ENCODE measurements at places on chromosomes 16 and 17. TPM values are rescaled to one million over a fixed set of nuclear protein-coding genes. Genes with fewer than 3 reads are reported as not detected.

- DNase-seq: no peak
These were observed 89.0 kb downstream of the SALL1 start for GRCh38 chr16:51062039-51062438.

DNA sequence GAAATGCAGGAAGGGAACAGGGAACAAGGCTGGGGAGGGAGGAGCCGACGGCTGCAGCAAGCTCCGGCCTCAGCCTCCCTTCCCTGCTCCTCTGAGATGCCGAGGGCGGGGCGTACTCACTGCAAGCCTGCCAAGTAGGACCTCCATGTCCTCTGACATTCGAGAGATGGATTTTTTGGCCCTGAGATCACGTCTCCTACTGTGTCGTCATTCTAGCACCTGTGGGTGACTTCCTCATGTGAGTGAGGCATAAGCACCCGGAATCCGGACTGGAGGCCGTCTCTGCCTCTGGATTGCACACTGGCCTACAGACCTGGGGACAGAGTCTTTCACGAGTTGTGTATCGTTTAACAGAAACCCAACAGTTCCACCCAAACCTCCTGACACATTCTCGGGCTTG is 14.5 kb downstream of the MRM3 start:
- DNase-seq: no peak

DNA sequence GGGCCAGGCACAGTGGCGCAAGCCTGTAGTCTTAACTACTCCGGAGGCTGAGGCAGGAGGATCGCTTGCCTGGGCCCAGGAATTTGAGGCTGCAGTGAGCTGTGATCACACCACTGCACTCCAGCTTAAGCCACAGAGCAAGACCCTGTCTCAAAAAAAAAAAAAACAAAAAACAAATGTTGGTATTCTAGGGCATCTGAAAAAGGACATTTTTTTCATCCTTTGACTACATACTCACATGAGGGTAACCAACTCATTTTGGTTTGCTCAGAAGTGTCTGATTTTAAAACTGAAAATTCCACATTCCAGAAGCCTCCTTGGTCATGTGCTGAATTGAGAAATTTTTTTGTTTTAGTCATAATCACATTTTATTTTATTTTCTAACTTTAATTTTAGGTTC is 12.7 kb upstream of the C16orf82 start:
- DNase-seq: no peak

- no peak for DNase-seq
These were observed 12.3 kb downstream of the SMIM5 start for GRCh38 chr17:75645501-75645888.

ACBD4 gene
- 10.9 TPM for total RNA-seq

ABCC6 gene
- total RNA-seq: 6.9 TPM

- DNase-seq: no peak
These were observed 142.2 kb downstream of the AATF start for GRCh38 chr17:37090941-37091340.

ADORA2B gene
- total RNA-seq: 0.55 TPM

DNA sequence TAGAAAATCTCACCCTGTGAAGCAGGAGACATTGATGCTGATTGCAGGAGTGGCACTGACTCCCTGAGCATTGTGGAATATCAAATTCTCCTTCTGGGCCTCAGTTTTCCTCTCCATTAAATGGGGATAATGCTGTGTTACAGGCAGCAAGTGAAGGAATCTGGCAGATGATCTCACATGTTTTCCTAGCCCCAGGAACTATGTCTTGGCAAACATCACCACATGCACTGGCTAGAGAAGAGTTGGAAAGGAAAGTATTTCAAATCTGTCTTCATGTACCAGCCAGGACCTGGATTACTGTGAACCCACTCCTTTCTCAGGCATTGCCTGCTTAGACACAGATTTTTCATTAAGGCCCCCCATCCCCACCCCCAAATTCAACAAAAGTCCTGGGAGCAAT is 13.6 kb upstream of the CCL8 start:
- no peak for DNase-seq

GRCh38 chr17:50371526-50371925 is 1.5 kb downstream of the MRPL27 start:
- no peak for DNase-seq

HS3ST3A1 gene
- total RNA-seq: 0.22 TPM

DNA sequence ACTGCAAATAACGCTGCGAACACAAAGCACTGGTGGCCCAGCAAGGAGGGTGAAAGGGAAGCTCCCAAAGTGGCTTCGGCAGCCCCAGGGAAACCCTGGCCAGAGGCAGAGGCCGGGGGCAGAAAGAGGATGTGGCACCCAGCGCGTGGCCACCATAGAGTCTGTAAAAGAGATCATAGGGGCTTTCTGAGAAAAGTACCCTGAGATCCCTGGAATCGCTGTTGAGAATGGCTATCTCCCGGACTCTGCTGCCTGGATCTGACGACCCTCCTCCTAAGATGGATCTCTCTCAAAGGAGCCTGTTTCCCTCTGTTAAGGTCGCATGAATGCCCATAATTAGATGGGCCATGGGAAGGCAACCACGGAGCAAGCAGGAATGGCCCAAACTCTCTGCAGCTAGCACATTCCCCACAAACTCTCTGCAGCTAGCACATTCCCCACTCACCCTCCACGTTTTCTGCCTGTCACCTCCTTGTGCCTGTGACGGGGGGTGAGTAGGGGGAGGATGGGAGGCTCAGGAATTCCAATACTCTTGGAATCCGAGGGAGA is 364.4 kb downstream of the XYLT1 start:
- DNase-seq: no peak

DNA sequence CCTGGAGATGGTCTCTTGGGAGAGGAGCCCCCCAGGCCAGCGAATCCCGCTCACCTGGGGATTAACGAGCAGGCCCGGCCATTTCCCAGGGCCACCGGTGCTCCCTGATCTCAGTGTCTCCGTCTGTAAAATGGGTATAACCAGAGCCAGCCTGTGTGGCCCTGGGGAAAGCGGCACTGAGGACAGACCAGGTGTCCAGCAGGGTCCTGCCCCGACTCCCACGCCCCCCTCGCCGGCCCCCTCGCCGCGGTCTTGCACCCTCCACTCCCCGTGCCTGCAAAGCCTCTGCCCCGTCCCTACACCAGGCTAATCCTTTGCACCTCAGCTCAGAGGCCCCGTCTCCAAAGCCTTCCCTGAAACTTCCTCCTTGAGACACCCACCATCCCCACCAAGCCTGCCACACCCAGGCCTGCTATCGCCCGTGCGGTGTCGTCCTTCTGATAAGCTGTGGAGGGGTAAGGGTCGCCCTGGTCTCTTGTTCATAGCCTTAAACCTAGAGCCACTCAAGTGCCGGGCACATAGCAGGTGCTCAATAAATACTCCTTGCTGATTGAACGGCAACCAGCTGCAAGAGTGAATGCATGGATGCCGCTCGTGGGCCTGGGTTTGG is 259.1 kb downstream of the C16orf95 start:
- DNase-seq: peak; percentile 82

GRCh38 chr16:78584213-78584860 is 484.9 kb downstream of the WWOX start:
- DNase-seq: no peak

DNA sequence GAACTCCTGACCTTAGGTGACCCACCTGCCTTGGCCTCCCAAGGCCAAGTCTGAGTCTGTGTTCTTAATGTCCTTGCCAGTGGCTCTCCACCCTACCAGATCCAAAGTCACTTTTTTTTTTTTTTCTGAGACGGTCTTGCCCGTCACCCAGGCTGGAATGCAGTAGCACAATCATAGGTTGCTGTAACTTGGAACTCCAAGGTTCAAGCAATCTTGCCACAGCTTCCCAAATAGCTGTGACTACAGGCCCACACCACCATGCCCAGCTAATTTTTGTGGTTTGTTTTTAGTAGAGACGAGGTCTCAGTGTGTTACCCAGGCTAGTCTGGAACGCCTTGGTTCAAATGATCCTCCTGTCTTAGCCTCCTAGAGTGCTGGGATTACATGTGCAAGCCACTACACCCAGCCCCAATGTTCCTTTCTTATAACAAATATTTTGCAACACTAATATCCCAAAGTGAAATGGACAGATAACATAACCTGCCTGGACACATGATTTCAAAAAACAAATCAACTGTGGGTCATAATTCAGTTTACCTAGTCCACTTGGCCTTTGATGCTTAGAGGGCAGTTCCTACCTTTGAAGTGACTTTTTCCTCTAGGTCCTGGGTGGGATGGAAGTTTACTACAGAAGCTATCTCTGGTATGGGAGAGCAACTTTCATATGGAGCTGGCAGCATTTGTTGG is 4.0 kb upstream of the RAPGEFL1 start:
- DNase-seq: no peak

GRCh38 chr17:82052638-82053059 is 951 bp downstream of the GPS1 start:
- DNase-seq: no peak

DNA sequence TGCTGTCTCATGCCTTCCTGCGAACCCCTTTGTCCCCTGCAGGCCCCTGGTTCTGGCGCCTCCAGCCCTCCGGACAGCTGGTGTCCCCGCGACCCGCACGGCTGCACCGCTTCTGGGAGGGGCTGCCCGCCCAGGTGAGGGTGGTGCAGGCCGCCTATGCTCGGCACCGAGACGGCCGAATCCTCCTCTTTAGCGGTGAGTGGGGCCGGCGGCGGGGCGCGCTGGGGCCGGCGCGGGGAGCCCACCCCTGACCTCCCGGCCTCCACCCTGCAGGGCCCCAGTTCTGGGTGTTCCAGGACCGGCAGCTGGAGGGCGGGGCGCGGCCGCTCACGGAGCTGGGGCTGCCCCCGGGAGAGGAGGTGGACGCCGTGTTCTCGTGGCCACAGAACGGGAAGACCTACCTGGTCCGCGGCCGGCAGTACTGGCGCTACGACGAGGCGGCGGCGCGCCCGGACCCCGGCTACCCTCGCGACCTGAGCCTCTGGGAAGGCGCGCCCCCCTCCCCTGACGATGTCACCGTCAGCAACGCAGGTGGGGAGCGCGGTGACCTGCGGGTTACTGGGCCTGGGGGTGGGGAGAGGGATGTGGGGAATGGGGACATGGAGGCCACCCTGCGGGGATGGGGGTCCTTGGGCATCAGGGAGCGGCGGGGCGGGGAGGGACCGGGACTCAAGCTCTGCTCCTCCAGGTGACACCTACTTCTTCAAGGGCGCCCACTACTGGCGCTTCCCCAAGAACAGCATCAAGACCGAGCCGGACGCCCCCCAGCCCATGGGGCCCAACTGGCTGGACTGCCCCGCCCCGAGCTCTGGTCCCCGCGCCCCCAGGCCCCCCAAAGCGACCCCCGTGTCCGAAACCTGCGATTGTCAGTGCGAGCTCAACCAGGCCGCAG is 7.1 kb upstream of the IL32 start:
- no peak for DNase-seq

CDRT15L2 gene
- not detected for total RNA-seq

GRCh38 chr16:66289986-66290385 is 76.5 kb upstream of the CDH5 start:
- peak; percentile 75 for DNase-seq

GRCh38 chr16:68479271-68479670 is 31.0 kb upstream of the SMPD3 start:
- no peak for DNase-seq

DNA sequence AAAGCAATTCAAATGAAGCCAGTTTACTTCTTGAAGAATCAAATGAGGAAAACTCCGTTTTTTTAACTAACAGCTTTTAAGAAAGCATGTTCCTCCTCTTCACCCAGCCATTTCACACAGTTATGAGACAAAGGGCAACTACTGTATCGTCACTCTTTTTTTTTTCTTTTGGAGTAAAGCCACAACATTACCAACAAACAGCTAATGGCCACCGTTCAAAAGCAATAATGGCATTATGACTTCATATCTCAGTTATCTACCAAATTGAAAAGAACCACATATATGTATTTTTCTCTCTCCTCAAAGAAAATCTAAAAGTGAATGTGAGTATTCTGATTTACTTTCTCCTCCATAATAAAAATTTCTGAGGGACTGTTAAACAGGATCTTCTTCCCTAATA is 14.5 kb downstream of the GRB2 start:
- no peak for DNase-seq

All from mesenteric fat pad (tissue), 1 donor.